GM23338 (cell line): ENCODE measurements at places on chromosomes 11 and 22. TPM values are rescaled to one million over a fixed set of nuclear protein-coding genes. Genes with fewer than 3 reads are reported as not detected.

RIBC2 gene
- polyA plus RNA-seq: 1.8 and 2.8 TPM in 2 replicates

RAG2 gene
- polyA plus RNA-seq: not detected in 2 replicates

C11orf91 gene
- not detected in 2 replicates for polyA plus RNA-seq

OR8D4 gene
- not detected in 2 replicates for polyA plus RNA-seq

SMC1B gene
- 0.10 and 0.16 TPM in 2 replicates for polyA plus RNA-seq

ELMOD1 gene
- polyA plus RNA-seq: 1.6 and 1.8 TPM in 2 replicates

GTSE1 gene
- polyA plus RNA-seq: 28.6 TPM in 2 replicates

MMP13 gene
- polyA plus RNA-seq: not detected in 2 replicates

OR1S2 gene
- polyA plus RNA-seq: not detected in 2 replicates

KCNK4 gene
- not detected in 2 replicates for polyA plus RNA-seq

PLAAT2 gene
- 0.42 and 0.78 TPM in 2 replicates for polyA plus RNA-seq

SYCE3 gene
- not detected in 2 replicates for polyA plus RNA-seq

CDC42BPG gene
- polyA plus RNA-seq: 1.8 and 2.3 TPM in 2 replicates

VWA5A gene
- polyA plus RNA-seq: 10.0 and 10.4 TPM in 2 replicates

DNA sequence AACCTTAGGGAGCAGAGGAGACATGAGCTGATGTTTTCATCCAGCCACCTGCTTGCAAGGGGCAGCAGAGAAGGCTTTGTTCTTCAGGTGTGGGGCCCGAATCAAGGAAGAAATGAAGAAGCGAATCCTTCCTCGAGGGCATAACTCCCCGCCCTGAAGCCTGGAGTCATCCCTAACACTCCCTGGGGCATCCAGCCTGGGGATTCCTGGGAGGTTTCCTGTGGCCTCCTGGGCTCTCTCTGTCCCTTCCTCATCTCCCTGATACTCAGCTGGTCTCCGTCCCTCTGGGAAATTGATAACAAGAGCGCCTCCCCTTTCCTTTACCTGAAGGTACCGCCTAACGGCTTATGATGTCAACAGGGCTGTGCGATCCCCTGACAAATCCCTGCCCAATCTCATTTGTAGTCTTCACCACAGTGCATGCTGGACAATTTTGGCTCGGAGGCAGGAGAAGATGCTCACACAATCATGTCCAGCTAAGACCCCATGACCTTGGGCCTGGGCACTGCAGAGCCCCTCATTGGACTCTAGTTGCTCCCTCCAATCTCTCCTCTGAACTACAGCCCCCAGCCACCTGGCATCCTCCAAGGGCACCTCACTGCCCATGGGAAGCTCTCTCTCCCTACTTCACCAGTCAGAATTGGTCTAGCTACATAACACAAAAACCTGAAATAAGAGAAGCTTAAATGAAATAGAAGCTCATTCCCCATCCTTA lies 80.6 kb upstream of the RTL6 start:
- DNase-seq: no peak

DNA sequence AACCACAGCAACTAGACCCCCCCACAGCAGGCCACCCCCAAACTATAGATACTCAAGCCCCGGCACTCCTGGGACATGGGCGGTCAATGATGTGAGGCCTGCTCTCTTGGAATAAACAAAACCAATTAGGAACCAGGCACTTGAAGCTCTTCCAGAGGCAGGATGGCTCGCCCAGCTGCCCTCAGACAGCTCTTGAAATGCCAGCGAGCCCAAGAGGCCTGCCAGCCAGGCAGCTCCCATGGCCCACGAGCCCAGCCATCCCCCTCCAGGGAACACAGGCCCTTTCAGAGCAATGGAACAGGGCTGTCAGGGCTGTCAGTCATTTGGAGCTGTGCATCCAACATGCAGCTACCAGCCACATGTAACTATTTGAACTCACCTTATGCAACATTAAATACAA lies 34.0 kb upstream of the TFIP11 start:
- no peak for DNase-seq

- DNase-seq: no peak
Measured at GRCh38 chr22:47083379-47083986, 321.0 kb downstream of the TBC1D22A start.

- no peak for DNase-seq
Measured at GRCh38 chr11:107265591-107266121, 192.0 kb downstream of the CWF19L2 start.

GRCh38 chr11:1742371-1742770 lies 8.0 kb downstream of the IFITM10 start:
- no peak for DNase-seq

DNA sequence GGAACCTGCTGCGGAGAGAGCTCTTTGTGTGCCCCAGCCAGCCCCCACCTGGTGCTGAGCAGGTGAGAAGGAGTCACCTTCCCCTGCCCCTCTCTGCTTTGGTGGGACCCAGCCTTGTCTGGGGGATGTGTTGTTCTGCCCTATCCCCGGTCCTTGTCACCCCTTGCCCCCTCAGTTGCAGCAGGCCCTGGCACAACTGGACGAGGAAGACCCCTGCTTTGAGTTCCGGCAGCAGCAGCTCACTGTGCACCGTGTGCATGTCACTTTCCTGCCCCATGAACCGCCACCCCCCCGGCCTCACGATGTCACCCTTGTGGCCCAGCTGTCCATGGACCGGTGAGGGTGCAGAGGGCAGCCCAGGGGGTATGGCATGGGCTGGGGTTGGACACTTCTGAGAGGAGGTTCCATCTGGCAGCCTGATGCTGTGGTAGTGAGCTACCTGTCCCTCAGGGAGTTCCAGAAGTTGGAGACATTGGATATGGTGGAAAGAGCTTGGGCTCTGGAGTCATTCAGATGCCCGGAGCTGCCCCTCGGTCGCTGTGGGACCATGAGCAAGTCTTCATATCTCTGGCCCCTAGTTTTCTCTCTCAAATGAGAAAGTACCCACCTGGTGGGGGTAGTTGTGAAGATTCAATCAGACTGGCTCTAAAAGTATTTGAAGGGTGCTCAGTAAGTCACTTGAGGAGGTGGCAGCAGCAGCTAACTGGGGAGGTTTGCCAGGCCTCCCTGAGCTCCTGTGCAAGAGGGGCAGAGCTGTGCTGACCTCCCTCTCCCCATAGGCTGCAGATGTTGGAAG lies 4.3 kb downstream of the LARGE2 start:
- DNase-seq: no peak

DNA sequence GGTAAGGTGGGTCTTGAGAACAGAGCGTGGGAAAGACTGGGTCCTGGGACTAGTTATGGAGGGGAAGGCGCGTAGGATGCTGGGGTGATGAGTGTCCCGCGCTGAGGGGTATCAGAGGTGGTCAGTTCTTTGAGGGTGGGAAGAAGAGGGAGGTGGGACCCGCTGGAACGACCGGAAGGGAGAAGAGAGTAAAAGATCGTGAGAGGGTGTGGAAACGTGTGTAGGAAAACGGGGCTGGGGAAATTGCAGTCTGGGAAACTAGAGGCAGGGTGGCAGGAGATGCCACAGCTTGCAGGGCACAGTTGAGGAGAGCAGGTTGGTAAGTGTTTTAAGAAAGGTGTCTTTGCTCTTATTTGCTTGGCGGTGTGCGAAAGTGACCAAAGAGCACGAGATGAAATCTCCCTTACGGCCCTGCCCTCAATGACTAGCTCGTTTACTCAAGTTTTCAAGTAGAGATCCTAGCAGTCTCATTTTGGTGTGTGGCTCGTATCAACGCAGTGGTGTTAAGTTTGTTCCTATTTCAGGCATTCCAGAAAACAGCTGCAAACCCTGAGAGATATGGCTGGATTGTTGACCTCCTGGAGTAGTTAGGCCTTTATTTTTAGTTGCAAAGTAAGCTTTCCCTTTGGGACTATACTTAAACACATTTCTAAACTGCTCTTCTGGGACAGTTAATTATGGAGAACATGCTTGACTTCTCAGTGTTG lies 615 bp downstream of the STT3A start:
- peak; percentile 64 for DNase-seq

DNA sequence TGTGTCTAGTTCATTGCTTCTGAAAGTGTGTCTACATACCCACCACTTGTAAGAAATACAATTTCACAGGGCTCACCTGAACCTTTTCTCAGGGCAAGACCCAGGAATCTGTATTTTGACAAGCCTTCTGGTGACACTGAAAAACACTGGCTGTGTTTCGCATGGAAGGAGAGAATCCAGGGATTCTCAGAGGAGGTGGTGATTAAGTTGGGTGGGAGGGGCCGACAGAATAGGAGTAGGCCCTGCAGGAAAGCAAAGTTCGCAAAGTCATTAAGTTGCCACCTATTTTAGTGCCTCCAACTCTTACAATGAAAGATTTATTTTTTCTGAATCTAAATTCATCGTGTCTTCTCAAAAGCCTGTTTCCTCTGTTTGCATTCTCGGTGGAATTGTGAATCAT lies 186.8 kb downstream of the FAT3 start:
- peak; percentile 68 for DNase-seq

DNA sequence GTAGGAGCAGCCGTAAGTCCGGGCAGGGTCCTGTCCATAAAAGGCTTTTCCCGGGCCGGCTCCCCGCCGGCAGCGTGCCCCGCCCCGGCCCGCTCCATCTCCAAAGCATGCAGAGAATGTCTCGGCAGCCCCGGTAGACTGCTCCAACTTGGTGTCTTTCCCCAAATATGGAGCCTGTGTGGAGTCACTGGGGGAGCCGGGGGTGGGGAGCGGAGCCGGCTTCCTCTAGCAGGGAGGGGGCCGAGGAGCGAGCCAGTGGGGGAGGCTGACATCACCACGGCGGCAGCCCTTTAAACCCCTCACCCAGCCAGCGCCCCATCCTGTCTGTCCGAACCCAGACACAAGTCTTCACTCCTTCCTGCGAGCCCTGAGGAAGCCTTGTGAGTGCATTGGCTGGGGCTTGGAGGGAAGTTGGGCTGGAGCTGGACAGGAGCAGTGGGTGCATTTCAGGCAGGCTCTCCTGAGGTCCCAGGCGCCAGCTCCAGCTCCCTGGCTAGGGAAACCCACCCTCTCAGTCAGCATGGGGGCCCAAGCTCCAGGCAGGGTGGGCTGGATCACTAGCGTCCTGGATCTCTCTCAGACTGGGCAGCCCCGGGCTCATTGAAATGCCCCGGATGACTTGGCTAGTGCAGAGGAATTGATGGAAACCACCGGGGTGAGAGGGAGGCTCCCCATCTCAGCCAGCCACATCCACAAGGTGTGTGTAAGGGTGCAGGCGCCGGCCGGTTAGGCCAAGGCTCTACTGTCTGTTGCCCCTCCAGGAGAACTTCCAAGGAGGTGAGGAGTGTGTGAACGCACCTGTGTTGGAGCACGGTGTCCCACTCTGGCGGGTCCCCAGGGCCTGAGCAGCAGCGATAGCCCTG lies at the start of gene TAGLN:
Gene TAGLN (plus strand): TSS at position 318 of the 863 bp plus-strand sequence. CDS start 3,644 bp downstream, outside the sequence.
- DNase-seq: peak; percentile 95

- DNase-seq: no peak
Measured at GRCh38 chr11:33420959-33421566, 163.9 kb downstream of the HIPK3 start.

- no peak for DNase-seq
Measured at GRCh38 chr22:46068593-46069491, 81.5 kb upstream of the PPARA start.

GRCh38 chr22:47333625-47334024 lies 571.2 kb downstream of the TBC1D22A start:
- DNase-seq: no peak

GRCh38 chr11:68940651-68941323 lies 37.1 kb downstream of the IGHMBP2 start:
- DNase-seq: no peak

DNA sequence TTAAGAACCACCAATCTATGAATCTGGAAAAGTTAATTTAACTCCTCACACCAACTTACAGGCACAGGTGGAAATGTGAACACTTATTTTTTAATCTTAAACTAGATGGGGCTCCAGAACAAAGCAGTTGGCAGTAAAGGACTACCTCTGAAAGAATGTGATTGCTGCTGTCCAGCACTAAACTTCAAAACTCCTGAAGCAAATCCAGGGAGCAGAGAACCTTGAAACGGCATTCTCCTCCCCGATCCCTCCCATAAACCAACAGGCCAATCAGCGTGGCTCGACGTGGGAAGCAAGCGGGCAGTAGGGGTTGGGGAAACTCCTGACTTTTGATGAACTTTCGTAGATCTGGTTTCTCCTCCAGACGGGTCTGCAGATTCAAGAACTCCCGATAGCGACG lies 5.0 kb downstream of the SNX19 start:
- peak; percentile 24 for DNase-seq

- DNase-seq: no peak
Measured at GRCh38 chr11:93984196-93984567, 37.0 kb upstream of the HEPHL1 start.

- DNase-seq: no peak
Measured at GRCh38 chr11:107573438-107573837, 7.9 kb upstream of the ALKBH8 start.

DNA sequence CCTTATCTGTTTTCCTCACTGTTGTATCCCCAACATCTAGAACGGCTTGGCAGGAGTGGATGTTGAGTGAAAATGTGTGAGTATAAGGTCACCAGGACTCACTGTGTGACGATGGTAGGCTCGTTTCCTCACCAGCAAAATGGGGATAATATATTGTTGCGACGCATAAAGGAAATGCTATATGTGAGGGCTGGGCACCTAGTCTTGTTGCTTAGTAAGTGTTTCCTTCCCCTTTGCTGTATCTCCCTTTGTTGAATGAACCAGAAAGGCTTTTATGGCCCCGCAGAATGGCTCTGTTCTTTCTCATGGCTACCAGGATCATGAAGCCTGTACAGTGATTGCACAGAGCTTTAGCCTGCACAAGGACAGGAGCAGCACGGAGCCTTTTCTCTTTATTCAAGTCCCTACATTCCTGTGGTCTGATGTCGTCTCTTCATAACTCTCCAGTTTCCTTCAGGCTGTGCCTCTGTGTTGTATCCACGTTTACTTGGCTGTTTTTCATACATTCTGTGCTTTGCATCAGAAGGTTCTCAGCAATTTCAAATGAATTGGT lies 5.4 kb downstream of the TNRC6B start:
- DNase-seq: no peak

DNA sequence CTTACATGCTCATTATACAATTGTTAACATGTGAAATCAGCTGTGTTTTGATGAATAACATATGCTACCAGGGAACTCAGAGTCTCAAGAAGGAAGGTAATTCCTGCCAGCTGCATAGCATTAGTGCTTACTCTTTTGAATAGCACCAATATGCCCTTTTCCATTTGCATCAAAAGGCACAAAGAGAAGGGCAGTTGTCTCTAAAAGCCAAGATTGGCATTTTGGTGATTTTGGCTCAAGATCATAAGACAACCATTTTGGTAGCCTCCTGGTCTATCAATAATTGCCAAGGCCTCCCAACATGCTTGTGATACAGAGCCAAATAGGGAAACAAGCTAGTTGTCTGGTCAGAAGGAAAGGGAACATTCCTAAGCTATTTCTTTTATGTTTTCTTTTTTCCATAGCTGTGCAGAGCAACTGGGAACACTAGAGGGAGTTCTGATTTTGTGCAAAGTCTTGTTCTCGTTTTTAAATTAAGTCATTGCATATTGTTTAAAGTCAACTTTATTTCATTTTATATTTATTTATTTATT lies 416.7 kb upstream of the CHORDC1 start:
- DNase-seq: peak; percentile 38

DNA sequence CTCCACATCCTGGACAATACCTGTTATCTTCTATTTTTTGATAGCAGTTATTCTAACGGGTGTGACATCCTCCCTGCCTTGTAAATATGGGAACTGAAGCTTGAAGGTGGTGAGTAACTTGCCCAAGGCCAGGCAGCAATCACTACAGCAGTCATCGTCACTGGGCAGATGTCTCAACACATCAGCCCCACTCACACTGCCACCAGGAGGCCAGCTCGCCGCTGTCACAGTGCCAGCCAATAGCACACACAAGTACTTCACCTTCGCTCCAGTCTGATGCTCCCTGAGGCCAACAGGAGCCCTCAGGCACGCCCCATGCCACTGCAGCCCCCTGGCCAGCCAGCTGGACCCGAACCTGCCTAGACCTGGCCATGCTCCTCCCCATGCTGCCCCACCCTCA lies 4.9 kb upstream of the TTLL1 start:
- DNase-seq: no peak
